ENCODE measurements at places on chromosomes 3 and 15.

GRCh38 chr3:98806521-98806920 lies 43.4 kb downstream of the ST3GAL6 start:
- DNase-seq: no peak

GRCh38 chr3:16392065-16392464 lies 121.4 kb downstream of the RFTN1 start:
- no peak for DNase-seq

DNA sequence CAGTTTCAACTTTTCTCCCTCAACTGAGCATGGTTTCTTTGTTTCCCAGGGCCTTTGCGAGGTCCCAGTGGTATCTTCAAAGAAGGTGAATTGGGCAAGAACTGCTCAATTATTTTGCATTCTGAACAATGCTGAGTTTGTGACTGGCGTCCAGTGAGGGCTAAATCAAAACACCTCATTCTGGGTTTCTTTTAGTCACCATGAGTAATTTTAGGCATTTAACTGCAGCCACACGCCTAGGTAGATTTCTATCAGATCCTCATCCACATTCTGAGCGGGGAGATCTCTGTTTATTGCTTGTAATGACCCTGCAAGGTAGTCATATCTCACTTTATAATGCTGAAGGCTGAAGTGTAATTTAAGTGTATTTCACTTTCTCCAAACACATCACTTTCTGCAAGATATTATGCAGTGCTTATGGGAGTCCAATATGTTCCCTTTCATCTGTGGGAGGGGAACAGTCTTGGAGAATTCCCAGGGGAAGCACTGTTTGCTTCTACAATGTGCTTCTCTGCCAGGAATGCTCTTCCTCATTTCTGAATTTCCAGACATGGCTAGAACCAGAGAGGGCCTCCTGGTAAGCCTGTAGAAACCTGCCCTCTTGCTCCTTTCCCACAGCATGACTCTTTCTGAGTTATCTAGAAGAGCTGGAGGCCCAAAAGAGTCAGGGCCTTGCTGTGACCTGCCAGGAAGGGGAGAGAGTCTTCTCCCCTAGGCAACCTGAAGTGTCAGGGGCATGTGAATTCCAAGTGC lies 91.7 kb downstream of the FRMD4B start:
- no peak for DNase-seq

GRCh38 chr3:51982352-51982837 lies 940 bp upstream of the ACY1 start:
- peak; percentile 67 for DNase-seq

GRCh38 chr3:132822266-132822665 lies 100.1 kb upstream of the NPHP3 start:
- no peak for DNase-seq

- no peak for DNase-seq
Measured at GRCh38 chr3:136783708-136784191, 31.6 kb upstream of the STAG1 start.

DNA sequence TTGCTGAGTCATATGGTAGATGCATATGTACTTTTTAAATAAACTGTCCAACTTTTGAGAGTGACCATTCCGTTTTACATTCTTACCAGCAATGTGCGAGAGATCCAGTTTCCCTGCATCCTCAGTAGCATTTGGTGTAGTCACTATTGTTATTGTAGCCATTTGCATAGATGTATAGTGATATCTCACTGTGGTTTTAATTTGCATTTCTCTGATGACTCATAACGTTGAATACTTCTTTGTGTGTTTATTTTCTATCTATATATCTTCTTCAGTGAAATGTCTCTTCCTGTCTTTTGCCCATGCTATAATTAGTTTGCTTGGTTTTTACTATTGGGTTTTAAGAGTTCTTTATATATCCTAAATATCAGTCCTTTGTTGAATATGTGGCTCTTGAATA lies 255.7 kb upstream of the GRM7 start:
- DNase-seq: no peak

DNA sequence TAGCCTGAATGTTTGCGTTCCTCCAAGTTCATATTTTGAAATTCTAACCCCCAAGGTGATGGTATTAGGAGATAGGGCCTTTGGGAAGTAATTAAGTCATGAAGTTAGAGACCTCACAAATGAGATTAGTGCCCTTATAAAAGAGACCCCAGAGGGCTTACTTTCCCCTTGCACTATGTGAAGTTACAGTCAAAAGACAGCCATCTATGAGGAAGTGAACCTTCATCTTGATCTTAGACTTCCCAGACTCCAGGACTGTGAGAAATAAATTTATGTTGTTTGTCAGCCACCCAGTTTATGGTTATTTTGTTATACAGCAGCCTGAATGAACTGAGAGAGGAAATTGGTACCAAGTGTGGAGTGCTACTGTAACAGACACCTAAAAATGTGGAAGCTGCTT lies 74.4 kb downstream of the DAPK2 start:
- no peak for DNase-seq

GRCh38 chr3:9071936-9072666 lies 108.8 kb upstream of the RAD18 start:
- DNase-seq: no peak

DNA sequence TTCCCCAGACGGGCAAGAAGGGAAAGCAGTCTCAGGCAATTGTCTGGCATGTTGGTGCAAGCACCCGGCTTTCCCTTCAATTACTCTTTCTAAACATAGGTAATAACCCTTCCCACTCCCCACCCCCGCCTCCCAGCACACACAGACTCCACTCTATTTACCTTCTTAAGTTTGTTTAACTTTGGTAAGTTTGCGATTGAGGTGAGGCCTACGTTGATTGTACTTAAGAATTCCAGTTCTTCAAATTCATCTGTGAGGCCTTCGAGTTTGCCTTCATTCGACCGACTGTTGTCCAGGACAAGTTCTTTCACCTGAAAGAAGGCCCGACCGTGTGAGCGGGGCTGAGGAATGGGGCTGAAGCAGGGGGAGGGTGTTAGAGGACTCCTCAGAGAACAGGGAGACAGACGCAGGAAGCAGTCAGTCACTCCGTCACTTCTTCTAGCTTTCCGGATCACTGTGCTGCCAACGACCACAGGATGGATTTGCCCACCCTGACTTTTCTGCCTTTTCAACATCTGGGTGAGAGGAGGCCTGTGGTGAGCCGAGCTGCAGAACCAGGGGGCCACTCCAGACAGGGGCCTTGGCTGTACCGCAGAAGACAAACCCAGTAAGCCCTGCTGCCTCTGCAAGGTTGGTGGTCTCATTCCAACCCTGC lies 33.0 kb downstream of the ANP32A start:
- DNase-seq: no peak

- DNase-seq: no peak
Measured at GRCh38 chr3:143786219-143787191, 61.8 kb downstream of the SLC9A9 start.

GRCh38 chr3:109018828-109019227 lies 65.1 kb upstream of the GUCA1C start:
- peak; percentile 5 for DNase-seq

GRCh38 chr15:91055548-91056331 lies 33.3 kb upstream of the VPS33B start:
- peak; percentile 81 for DNase-seq

DNA sequence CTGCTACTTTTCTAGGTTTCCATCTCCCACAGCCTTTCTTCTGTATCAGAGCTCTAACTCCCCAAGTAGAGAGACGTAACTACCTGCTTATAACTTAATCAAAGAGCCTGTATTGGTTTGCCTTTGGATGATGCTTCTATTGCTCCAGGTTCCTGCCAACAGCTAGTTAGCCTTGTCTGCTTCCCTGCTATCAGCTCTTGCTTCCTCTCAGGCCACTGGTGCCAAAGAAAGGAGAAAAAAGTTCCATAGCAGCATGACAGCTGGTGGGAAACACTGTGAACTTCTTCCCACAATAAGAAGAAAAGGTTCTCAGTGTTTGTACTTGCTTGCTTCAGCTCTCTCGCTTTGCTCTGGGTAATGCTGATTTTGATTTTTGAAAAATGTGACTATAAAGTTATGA lies 206.6 kb downstream of the GBE1 start:
- no peak for DNase-seq

DNA sequence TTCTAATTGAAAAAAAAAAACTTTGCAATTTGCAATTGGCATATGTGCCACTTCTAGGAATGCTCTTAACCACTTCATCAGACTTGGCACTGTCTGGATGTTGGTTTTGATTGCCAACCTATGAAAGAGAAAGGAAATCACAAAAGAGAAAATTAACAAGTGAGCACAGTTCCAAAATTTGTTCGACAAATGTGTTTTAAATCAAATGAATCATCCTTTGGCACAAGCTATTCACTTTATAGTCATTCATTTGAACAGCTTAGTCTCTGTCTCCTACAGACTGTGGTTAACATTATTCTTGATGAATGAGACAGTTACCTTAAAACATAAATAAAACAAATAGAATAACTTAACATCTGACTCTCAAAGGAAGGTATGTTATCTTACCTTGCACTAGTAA lies 265.0 kb downstream of the EPHA3 start:
- no peak for DNase-seq

GRCh38 chr3:151362751-151363174 lies 21.8 kb downstream of the P2RY12 start:
- no peak for DNase-seq

GRCh38 chr15:58260205-58260724 lies 122.1 kb downstream of the AQP9 start:
- DNase-seq: peak; percentile 17

GRCh38 chr15:64894395-64895056 lies 17.2 kb upstream of the ANKDD1A start:
- no peak for DNase-seq

DNA sequence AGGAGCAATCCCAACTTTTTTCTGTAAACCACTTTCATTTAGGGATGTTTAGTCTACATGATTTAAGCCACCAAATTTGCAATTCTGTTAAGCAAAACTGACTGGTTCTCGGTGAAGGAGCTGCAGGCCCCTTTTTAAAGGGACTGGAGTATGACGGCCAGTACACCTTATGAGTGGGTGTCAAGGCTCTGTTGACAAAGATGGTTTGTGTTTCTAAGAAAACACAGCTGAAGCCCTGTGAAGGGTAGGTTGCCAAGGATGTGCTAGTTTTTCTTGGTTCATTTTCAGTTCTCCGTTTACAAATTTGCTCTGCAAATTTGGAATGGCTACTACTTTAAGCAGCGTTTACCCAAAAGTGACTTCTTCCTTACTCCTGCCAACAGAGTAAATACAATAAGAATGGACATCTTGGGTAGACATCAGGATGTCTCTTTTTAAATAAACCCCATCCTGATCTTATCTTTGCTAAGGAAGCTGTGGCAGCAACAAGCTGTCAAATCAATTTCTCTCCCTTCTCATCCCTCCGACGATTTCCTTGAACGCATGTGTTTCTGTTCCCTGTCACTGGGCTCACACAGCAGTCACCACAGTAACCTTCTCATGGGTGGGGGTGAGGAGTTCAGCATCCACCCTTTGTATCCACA lies 58.2 kb upstream of the CMTM8 start:
- DNase-seq: no peak

All from SHP77 treated with DMSO at 0.1 percent for 48 hours (cell line).